ENCODE measurements at places on chromosomes 4 and X.
A peak's percentile ranks its signal among the peaks of the same experiment; 100 is the strongest.

DNA sequence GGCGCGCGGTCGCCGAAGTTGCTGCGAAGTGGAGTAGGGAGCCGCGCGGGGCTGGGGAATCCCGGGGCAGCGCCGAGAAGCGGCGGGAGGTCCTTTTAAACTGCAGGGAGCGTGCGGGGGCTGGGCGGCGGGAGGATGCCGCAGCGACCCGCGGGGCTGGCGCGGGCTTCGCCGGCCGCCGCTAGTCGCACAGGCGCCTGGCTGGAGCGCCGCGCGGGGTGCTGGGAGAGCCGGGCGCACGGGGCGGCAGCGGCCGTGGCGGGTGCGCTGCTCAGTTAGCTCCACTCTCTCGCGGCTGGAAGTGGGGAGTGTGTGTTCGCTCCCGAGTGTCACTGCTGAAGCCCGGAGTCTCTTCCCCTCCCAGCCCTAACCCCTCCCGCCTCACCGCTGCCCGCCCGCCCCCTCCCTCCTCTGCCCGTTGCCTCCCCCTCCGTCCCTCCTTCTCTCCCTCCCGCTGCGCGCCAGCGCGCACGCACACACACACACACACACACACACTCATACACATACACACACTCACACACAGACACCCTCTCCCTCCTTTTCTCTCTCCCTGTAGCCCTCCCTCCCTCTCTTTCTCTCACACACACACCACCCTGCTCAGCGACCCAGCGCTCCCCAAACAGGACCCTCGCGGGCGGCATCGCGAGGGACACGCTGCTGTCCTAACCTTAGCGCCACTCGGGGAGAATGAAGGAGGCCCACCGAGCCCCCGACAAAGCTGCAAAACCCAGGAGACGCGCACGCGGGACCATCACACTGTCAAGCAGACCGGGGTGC is at the start of gene NDNF:
TSS of gene NDNF (minus strand) at position 312 of the 780 bp plus-strand sequence. CDS start 26,698 bp downstream, outside the sequence.
- DNase-seq: peak; percentile 74

DNA sequence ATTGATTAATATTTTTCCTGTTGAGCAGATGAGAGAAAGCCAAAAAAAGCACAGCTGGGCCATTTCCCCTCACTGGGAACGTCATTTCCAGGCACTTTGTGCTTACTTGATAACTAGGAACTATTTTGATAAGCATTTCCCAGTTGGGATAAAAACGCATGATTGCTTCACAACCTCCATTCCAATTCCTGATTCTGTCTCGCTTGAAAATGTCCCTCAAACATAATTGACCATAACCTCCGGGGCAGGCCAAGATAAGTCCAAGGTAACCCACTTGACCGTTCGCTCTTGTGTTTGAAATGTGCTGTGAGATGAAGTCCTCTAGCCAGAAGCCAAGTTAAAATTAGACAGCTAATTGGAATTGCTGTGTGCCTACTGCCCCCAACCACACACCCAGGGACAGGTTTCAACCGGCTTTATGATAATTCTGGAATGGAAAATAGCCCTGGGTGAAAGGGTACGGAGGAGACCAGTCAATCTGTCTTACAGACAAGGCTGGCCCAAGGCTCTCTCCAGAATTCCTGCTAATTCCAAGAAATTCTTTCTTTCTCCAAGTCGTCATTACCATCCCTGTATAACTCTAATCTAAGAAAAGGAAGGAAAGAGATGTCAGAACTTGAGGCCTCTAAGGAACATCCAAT is 137.1 kb downstream of the MID1 start:
- DNase-seq: no peak

- DNase-seq: no peak
Observed at GRCh38 chrX:68204521-68205038, 228.7 kb downstream of the OPHN1 start.

DNA sequence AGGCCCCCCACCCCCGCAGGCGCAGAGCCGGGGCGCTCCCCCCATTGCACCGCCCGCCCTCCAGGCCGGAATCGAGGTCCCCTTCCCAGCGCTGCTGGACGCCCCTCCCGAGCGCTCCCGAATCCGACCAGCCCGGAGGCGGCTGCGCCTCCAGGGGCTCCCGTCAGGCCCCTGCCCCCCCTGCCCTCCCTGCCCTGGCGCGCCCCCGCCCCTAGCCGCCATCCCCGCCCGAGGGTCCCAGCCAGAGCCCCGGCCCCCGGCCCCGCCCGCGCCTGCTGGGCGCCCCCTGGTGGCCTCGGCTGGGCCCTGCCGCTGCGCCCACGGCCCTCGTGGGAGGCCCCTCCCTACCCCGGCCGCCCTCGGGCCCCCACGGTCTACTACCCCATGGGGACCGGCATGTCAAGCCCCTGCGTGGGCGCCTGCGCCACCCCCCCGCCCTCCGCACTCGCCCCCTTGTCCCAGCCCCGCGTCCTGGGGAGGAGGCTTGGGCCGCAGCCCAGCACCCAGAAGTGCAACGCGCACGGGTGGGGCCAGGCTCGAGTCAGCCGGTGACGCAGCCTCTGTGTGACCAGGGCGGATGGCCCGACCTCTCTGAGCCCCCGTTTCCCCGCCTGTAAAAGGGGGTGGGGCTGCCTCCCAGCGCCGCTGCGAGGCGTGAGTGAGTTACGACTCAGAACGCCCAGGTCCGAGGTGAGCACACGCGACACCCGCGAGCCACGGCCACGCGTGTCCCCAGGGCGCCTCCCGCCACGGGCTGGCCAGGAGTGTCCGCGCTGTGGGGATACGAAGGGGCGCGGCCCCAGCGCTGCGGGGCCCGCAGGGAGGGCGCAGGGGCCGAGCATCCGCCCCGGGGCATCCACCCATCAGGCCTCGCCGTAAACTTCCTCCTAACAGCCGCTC is 104.9 kb downstream of the FAM53A start:
- peak; percentile 55 for DNase-seq

DNA sequence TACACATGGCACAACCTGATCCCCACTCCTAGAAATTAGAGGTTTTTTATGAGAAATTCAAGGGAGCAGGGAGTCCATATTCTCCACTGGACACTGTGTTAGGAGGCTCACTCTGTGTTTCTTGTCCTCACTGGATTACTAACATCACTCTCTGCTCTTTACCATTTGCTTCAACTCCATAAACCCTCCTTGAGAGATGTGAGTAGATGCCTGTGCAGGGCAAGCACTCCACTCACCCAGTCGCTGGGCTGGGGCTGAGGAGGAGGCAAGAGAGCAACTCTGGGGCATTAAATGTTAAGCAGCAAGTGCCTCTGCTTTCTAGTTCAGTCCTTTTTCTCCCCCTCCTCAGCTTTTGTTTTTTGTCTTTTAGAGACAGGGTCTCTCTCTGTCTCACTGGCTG is 115.1 kb downstream of the LARP7 start:
- DNase-seq: no peak

DNA sequence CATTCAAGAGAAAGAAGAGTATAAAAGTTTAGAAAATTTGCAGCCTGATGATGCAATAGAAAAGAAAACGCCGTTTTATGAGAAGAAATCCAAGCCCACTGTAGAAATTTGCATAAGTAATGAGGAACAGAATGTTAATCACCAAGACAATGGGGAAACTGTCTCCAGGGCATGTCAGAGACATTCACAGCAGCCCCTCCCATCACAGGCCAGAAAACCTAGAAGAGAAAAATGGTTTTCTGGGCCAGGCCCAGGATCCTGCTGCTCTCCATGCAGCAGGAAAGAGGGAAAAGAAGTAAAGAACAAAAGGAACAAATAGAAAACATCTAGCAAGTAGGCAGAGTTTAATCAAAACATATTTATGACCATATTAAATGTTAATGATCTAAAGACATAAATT is 119.0 kb downstream of the ANKRD50 start:
- DNase-seq: no peak

DNA sequence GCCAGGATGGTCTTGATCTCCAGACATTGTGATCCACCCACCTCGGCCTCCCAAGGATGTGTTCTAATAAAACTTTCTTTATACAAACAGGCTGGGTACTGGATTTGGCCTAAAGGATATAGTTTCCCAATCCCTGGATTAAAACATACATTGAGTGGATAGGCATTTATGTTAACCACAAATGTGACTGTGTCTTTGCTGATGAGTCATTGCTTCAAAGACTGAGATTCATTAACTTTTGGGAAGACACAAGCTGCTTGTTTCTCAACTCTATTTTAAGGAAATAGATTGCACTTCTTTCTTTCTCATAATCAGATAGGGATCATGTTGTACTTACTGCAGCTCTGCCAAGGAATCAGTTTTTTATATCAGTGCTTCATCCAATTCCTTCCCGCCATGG is 131.3 kb upstream of the AGA start:
- DNase-seq: peak; percentile 94

GRCh38 chrX:110745288-110745687 is 50.3 kb downstream of the CHRDL1 start:
- DNase-seq: no peak

GRCh38 chr4:7828011-7828720 is 111.5 kb downstream of the AFAP1 start:
- peak; percentile 99 for DNase-seq

Data from fibroblast of skin of abdomen (primary cell).